Activated T-helper 2 cell treated with anti-CD3 and anti-CD28 coated beads, Interferon-gamma antibody, Interleukin-2, Interleukin-4, amounts not matched to agents 10 μg/mL and 5 μg/mL and 100 μg/mL, durations not matched to agents 14 hours and 24 hours and 36 hours (primary cell): ENCODE measurements at places on chromosomes 16 and 17. TPM values are rescaled to one million over a fixed set of nuclear protein-coding genes. Genes with fewer than 3 reads are reported as not detected.

GRCh38 chr17:68910251-68910705 lies 44.9 kb downstream of the ABCA8 start:
- DNase-seq = no peak

GRCh38 chr16:85680352-85680944 lies 8.3 kb downstream of the GINS2 start:
- no peak for DNase-seq

DNA sequence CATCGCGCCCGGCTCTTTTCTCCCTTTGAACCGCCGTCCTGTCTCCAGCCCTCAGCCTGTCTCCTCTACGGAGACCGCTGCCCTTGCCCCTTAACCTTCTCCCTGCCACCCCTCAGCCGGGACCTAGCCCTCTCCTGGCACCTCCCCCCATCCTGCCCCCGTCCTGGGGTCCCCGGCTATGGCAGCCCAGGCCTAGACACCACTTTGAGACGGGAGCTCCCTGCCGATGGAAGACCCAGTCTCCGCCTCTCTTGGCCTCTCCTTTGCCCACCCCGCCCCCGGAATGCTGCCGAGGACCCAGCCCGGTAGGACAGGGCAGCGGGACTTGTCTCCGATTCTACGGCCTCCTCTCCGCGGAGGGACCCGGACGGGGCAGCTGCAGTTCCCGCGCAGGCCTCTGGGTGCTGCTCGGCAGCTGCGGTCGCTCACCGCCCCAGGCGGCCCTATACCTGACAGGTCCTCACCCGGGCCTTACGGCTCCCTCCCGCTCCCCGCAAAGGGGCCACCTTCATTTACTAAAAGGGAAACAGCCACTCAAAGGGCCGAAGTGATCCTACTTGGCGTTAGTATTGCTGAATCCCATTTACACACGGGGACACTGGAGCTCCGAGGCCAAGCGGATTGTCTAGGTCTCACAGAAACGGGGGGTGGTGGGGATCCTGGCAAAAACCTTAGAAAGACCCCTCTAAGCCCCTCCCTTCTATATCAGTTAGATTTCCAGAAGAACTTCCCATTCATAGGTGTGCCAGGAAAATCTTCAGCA lies 32.6 kb upstream of the TAC4 start:
- peak; percentile 63 for DNase-seq

The RASD1 gene
- 4.6 and 4.9 TPM in 2 replicates for total RNA-seq

DNA sequence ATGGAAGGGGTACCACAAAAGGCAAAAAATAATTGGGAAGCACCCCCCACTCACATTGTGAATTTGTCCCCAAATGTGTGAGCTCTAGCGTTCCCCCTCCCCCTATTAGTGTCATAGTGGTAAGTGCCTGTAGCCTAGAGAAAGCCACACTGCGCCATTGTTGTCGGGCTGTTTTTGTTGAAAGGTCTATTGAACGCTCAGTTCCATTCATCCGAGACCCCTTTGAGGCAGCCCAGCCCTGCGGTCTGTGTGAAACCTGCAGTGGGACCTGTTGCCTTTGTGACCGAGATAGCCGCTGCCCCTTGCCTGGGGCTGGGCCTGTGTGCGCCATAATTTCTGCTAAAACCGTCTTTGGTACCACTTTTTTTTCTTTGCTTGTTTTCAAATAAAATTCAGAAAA lies 3.0 kb downstream of the JPT2 start:
- DNase-seq = no peak

The ACAP1 gene
- 361 and 382 TPM in 2 replicates for total RNA-seq

DNA sequence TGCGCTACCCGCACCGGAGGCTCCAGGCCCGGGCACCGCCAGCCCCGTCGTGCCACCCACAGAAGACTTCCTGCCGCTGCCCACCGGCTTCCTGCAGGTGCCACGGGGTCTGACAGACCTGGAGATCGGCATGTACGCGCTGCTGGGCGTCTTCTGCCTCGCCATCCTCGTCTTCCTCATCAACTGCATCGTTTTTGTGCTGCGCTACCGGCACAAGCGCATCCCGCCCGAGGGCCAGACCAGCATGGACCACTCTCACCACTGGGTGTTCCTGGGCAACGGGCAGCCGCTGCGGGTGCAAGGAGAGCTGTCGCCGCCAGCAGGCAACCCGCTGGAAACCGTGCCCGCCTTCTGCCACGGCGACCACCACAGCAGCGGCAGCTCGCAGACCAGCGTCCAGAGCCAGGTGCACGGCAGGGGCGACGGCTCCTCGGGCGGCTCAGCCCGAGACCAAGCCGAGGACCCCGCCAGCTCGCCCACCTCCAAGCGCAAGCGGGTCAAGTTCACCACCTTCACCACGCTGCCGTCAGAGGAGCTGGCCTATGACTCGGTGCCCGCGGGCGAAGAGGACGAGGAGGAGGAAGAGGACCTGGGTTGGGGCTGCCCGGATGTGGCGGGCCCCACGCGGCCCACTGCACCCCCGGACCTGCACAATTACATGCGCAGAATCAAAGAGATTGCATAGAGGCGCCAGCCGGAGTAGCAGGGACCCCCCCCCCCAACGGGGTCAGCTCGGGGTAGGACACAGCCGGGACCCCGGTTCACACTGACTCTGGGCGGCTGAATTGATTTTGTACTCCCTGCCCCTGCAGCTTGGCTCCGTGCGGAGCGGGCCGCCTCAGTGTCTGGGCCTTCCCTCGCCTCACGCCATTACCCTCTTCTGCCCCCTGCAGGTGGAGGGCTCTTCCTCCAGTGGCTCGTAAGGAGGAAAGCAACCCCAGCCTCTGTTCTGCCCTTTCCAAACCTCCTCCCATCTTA lies 58.5 kb downstream of the TMEM132E start:
- peak; percentile 63 for DNase-seq

GRCh38 chr16:62021161-62021581 lies 15.1 kb downstream of the CDH8 start:
- DNase-seq = no peak

DNA sequence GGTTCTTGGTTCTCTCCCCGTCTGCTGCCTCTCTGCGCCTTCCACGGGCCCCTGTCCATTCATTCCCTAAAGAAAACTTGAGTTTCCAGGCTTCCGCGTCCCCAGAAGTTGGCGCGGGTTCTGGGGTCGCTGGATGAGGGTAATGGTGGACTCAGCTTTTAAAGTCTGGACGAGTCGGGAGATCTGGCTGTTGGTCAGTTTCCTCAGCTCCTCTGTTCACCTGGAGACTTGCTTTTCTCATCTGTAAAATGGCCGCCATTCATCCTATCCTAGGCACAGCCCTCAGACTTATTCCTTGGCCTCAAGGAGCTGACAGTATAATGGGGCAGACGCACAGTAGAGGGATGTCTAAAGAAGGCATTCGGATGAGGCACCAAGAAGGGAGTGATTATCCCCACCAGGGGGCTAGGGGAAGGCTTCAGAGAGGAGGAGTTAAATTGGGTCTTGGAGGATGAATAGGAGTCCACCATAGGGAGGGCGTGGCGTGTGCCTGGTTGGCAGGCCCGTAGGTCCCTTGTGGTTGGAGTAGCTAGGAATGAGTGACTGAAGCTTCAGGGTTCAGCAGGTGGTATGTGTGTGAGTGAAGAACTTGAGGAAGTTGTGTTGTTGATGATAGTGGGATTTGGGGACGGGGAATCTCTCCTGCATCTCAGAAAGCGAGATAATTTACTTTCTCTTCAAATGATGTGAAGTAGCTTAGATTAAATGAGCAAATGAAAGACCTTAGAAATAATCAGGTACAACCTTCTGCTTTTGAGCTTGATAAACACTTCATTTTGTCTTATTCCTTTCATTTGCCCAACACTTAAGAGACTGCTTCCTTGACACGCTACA lies 652 bp downstream of the VPS35L start:
- DNase-seq = peak; percentile 19

- DNase-seq = no peak
Measured at GRCh38 chr16:89176147-89176690, 4.7 kb downstream of the CDH15 start.

The PLK1 gene
- total RNA-seq = 71.6 and 75.3 TPM in 2 replicates

GRCh38 chr17:28290703-28291102 lies 28.3 kb upstream of the TMEM97 start:
- no peak for DNase-seq

DNA sequence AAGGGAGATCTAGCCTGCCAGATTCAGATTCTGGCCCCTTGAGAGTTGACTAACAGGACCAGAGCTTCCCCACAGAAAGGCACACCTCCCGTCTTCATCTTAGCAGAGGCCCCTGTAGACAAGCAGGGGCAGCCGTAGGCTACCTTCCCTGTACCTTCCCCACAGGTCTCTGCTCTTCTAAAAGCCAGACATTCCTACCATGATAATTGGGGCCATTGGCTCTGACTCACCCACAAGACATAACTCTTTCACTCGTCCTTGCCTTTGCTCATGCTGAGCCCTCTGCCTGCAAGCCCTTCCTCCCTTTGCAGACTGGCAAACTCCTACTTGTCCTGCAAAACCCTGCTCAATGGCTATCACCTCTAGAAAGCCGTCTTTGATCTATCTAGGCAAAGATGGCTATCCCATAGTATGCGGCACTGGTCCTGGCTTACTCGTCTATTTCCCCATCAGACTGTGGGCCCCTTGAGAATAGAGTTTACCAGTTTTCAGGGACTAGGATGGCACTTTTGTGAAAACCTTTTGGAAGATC lies 43.8 kb downstream of the PIMREG start:
- DNase-seq = no peak

DNA sequence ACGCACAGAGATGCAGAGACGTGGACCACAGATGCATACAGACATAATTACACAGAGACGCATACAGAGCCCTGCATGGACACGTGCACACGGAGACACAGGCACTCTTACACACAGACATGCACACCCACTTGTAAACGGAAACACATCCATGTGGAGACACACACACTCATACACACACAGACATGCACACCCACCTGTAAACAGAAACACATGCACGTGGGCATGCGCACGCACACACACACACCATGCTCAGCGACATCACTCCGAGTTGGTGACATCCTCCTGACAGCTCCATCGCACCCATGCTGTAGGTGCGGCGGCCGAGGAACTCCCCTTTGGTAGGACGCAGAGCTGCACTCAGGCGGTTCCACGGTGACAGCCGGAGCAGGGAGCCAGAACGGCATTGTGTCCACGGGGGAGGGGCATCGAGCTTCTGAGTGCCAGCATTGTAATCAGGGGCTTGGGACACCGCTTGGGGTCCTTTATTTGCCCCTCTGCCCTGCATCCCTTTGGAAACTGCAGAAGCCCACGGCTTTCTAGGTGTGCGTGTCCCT lies 233.5 kb downstream of the RBFOX3 start:
- DNase-seq = no peak

GRCh38 chr16:22008215-22009059 lies 526 bp downstream of the MOSMO start:
- no peak for DNase-seq

- DNase-seq = no peak
Measured at GRCh38 chr17:57356719-57357391, 100.5 kb downstream of the MSI2 start.

The MARVELD3 gene
- total RNA-seq = not detected in 2 replicates

The ALDH3A1 gene
- total RNA-seq = not detected in 2 replicates

DNA sequence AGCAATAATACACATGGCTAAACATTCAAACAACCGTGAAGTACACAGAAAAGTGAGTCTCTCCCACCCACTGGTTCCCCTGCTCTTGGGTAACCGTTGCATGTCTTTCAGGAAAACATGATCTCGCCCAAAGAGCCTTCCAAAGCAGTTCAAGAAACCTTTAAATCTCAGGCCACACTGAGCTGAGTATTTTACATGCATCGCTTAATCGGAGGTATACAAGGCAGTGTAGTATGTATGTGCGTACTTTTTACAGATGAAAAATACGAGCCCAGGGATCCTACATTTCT lies 741 bp upstream of the DEXI start:
- no peak for DNase-seq
